Naive thymus-derived CD8-positive, alpha-beta T cell (primary cell): ENCODE measurements at places on chromosomes 2 and 18.

- no peak for DNase-seq
- peaks cover 15% of the 10 kb centered on the region for H3K36me3 ChIP-seq
- H3K27ac ChIP-seq: no peak overlapping the region
- no peaks in the 10 kb centered on the region for H3K4me1 ChIP-seq
- H3K4me3 ChIP-seq: no peak overlapping the region
Observed at GRCh38 chr2:169050476-169051240, 18.7 kb upstream of the DHRS9 start.

DNA sequence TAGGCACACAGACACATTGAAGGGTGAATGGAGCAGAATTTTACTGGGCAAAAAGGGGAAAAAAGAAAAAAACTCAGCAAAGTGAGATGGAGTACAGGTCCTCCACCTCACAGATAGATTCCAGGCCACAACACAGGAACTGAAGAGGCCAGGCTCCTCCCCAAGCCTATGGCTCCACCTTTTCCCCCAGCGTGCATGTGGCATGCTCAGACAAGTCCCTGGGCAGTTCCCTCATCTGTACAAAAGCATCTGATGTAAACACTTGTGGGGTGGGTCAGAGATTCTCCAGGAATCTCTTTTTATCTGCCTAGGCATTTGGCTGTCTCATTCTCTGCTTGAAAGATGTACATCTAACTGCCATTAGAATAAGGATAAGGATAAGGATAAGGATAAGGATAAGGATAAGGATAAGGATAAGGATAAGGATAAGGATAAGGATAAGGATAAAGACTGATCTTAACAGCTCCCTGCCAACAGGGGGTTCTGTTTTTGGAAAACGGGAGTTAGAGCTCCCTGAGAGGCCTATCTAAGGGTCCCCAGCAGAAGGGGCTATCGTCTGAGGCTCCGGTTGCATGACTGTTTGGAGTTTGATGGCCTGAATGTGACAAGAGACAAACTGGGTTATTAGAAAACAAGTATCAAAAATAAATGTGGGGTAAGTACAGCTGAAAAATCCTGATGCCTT lies 17.2 kb upstream of the ASXL3 start:
- H3K4me3 ChIP-seq: no peak overlapping the region
- H3K27me3 ChIP-seq: no peaks in the 10 kb centered on the region
- no peaks in the 10 kb centered on the region for H3K4me1 ChIP-seq
- no peak overlapping the region for H3K27ac ChIP-seq

GRCh38 chr18:47632970-47633635 lies 297.4 kb downstream of the SMAD2 start:
- H3K4me3 ChIP-seq: no peak overlapping the region
- DNase-seq: no peak
- H3K4me1 ChIP-seq: no peaks in the 10 kb centered on the region

- peak overlapping the region; percentile 96 for H3K27ac ChIP-seq
- no peak for DNase-seq
- no peaks in the 10 kb centered on the region for H3K27me3 ChIP-seq
- no peaks in the 10 kb centered on the region for H3K36me3 ChIP-seq
- H3K4me3 ChIP-seq: peak overlapping the region; percentile 98
Observed at GRCh38 chr2:219596954-219597551, 604 bp upstream of the STK11IP start.

DNA sequence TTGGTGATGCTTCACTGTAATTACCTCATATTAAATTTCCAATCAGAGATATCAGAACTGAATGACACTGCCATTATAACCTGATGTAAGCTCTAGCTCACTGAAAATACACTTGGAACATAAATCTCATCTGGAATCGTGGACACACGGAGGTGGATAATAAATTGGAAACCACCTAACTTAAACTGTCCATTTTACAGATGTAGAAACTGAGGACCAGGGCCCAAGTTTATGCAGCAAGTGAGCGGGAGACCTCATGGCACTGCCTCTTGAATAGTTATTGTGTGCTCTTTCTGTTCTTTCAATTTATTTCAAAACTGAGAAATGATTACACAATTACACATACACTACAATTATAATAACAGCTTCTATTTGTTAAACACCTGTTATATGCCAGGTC lies 20.8 kb downstream of the CCDC68 start:
- DNase-seq: no peak
- H3K36me3 ChIP-seq: no peaks in the 10 kb centered on the region
- H3K4me1 ChIP-seq: no peaks in the 10 kb centered on the region
- no peaks in the 10 kb centered on the region for H3K27me3 ChIP-seq
- no peak overlapping the region for H3K27ac ChIP-seq

- no peak overlapping the region for H3K4me3 ChIP-seq
- peaks cover 28% of the 10 kb centered on the region for H3K4me1 ChIP-seq
- H3K36me3 ChIP-seq: no peaks in the 10 kb centered on the region
- DNase-seq: no peak
- H3K27me3 ChIP-seq: no peaks in the 10 kb centered on the region
- no peak overlapping the region for H3K27ac ChIP-seq
Observed at GRCh38 chr2:62296034-62296831, 100.3 kb downstream of the B3GNT2 start.

- H3K36me3 ChIP-seq: no peaks in the 10 kb centered on the region
- no peak overlapping the region for H3K4me3 ChIP-seq
Observed at GRCh38 chr2:187187519-187187918, 260.5 kb downstream of the CALCRL start.

DNA sequence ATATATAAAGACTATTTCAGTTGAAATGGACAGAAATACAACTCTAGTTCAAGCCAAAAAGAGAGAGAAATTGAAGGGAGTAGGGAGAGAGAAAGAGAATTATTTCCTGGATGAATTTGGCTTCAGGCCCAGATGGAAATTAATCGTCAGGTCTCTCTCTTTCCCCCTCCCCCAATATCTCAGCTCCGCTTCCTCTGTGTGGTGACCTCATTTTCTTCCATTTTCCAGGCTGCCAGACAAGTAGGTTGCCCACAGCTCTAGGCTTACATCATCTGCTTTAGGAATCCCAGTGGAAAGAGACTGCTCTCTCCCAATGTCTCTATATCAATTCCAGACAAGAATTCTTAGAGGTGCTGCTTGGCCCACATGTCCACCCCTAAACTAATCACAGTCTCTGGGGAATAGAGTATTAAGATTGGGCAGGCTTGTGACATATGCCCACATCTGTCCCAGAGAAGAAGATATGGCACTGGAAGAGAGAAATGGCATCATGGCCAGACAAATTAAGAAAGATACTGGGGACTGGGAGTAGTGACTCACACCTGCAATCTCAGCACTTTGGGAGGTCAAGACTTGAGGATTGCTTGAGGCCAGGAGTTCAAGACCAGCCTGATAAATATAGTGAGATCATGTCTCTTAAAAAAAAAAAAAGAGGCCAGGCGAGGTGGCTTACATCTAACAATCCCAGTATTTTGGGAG lies 37.2 kb upstream of the CFAP36 start:
- H3K4me1 ChIP-seq: no peaks in the 10 kb centered on the region
- no peak overlapping the region for H3K4me3 ChIP-seq
- no peak overlapping the region for H3K27ac ChIP-seq
- H3K27me3 ChIP-seq: no peaks in the 10 kb centered on the region
- H3K36me3 ChIP-seq: no peaks in the 10 kb centered on the region

- H3K27ac ChIP-seq: no peak overlapping the region
- peaks cover 15% of the 10 kb centered on the region for H3K36me3 ChIP-seq
- no peaks in the 10 kb centered on the region for H3K27me3 ChIP-seq
- no peaks in the 10 kb centered on the region for H3K4me1 ChIP-seq
Observed at GRCh38 chr18:35983818-35984217, 11.3 kb downstream of the RMP24 start.

- no peak overlapping the region for H3K4me3 ChIP-seq
- no peak for DNase-seq
- H3K27ac ChIP-seq: no peak overlapping the region
- no peaks in the 10 kb centered on the region for H3K27me3 ChIP-seq
- H3K36me3 ChIP-seq: no peaks in the 10 kb centered on the region
- peaks cover 8% of the 10 kb centered on the region for H3K4me1 ChIP-seq
Observed at GRCh38 chr2:30433541-30434299, 13.3 kb upstream of the LCLAT1 start.

DNA sequence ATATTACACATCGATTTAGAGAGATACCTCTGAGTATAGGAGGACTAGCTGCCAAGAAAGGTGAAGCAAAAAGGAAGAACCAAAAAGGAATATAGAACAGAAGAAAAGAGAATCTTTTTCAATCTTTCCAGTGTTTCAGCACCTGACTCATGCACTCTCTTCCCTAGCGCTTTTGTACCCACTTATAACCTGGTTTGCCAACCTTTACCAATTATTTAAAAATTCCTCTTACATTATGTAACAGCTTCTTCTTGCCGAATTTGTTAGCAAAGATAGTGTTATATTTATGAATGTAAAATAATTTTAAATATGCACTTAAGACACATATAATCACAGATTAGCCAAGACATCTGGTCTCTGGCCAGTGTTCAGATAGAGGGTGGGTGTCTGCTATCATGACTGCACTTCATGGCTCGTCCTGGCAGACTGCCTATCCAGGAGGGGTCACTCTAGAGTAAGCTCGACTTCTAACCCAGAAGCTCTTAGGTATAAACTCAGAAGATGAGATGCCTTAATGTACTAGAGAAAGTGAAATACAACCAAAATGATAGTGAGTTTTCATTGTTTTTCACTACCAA lies 122.9 kb downstream of the ATAD2B start:
- H3K4me1 ChIP-seq: no peaks in the 10 kb centered on the region
- no peaks in the 10 kb centered on the region for H3K27me3 ChIP-seq
- DNase-seq: no peak
- no peak overlapping the region for H3K27ac ChIP-seq

GRCh38 chr2:143162123-143162837 lies 33.1 kb downstream of the ARHGAP15 start:
- H3K27ac ChIP-seq: peak overlapping the region; percentile 76
- H3K36me3 ChIP-seq: peaks cover 59% of the 10 kb centered on the region
- H3K4me1 ChIP-seq: peaks cover 90% of the 10 kb centered on the region
- H3K27me3 ChIP-seq: no peaks in the 10 kb centered on the region
- peak; percentile 69 for DNase-seq

DNA sequence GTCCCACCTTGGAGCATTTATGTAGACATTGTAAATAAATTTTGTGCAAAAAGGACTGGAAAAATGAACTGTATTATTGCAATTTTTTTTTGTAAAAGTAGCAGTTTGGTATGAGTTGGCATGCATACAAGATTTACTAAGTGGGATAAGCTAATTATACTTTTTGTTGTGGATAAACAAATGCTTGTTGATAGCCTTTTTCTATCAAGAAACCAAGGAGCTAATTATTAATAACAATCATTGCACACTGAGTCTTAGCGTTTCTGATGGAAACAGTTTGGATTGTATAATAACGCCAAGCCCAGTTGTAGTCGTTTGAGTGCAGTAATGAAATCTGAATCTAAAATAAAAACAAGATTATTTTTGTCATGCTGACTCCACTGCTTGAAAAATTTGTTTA lies 137.5 kb downstream of the MEIS1 start:
- H3K27ac ChIP-seq: no peak overlapping the region
- H3K4me3 ChIP-seq: no peak overlapping the region
- no peak for DNase-seq
- H3K36me3 ChIP-seq: no peaks in the 10 kb centered on the region

GRCh38 chr2:58339548-58340243 lies 98.6 kb upstream of the FANCL start:
- no peak overlapping the region for H3K27ac ChIP-seq
- H3K4me3 ChIP-seq: no peak overlapping the region
- no peak for DNase-seq
- H3K27me3 ChIP-seq: peaks cover 16% of the 10 kb centered on the region

GRCh38 chr2:202237787-202238233 lies 587 bp downstream of the SUMO1 start:
- H3K4me1 ChIP-seq: peaks cover 50% of the 10 kb centered on the region
- no peak for DNase-seq
- peak overlapping the region; percentile 93 for H3K4me3 ChIP-seq
- H3K27me3 ChIP-seq: peaks cover 1% of the 10 kb centered on the region
- no peaks in the 10 kb centered on the region for H3K36me3 ChIP-seq

GRCh38 chr2:231222318-231223000 lies 24.0 kb downstream of the ARMC9 start:
- no peaks in the 10 kb centered on the region for H3K27me3 ChIP-seq
- H3K4me3 ChIP-seq: no peak overlapping the region

DNA sequence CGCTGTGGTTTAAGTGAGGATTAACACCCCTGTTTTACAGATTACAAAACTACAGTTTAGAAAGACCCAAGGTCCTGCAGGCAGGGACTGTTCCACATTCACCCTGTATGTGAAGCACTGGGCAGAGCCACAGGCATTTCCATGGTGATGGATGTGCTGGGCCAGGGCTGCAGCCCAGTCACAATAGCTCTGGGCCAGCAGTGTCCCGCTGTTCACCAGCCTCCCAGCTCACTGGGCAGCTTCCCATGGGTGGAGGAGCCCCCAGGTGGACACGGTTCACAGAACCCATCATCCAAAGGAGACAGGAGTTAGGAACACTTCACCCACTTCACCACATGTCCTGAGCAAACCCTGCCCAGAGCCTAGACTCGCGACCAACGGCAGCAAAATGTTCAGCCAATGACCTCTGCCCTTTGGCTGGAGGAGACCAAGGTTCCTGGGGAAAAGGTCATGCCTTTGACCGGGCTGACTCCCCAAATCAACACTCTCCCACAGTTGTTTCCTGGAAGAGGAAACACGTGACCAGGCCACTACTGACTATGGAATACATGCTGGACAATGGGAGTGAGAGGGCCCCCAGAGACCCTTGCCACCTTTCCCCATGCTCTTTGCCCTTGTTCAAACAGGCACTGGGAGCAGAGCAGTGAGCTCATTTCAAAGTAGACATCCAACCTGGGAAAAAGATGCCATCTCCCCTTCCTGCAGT lies 28.0 kb upstream of the SLC35F6 start:
- H3K4me1 ChIP-seq: peaks cover 6% of the 10 kb centered on the region
- DNase-seq: no peak
- H3K27ac ChIP-seq: no peak overlapping the region
- H3K27me3 ChIP-seq: peaks cover 5% of the 10 kb centered on the region
- H3K4me3 ChIP-seq: no peak overlapping the region

- peaks cover 3% of the 10 kb centered on the region for H3K27me3 ChIP-seq
- H3K36me3 ChIP-seq: no peaks in the 10 kb centered on the region
- H3K4me3 ChIP-seq: no peak overlapping the region
Observed at GRCh38 chr2:85682378-85682777, 11.8 kb upstream of the GNLY start.

GRCh38 chr2:114550895-114551793 lies 108.7 kb downstream of the DPP10 start:
- no peak overlapping the region for H3K27ac ChIP-seq
- no peak for DNase-seq
- no peaks in the 10 kb centered on the region for H3K36me3 ChIP-seq
- H3K4me1 ChIP-seq: no peaks in the 10 kb centered on the region

- H3K4me1 ChIP-seq: peaks cover 5% of the 10 kb centered on the region
- H3K4me3 ChIP-seq: no peak overlapping the region
- no peak overlapping the region for H3K27ac ChIP-seq
- H3K27me3 ChIP-seq: no peaks in the 10 kb centered on the region
Observed at GRCh38 chr18:13599031-13599430, 127.3 kb downstream of the FAM210A start.
